ENCODE measurements at places on chromosomes 1 and 21. TPM values are rescaled to one million over a fixed set of nuclear protein-coding genes. Genes with fewer than 3 reads are reported as not detected.

CDK18 gene
- total RNA-seq, result 4.4 TPM

PGLYRP4 gene
- not detected for total RNA-seq

KRTAP7-1 gene
- not detected for total RNA-seq

ADAM30 gene
- not detected for total RNA-seq

TESK2 gene
- total RNA-seq, result 1.5 TPM

BMP8A gene
- not detected for total RNA-seq

S100A8 gene
- not detected for total RNA-seq

FCRL2 gene
- total RNA-seq, result not detected

USH2A gene
- total RNA-seq, result 0.04 TPM
